ENCODE measurements at places on chromosomes 7 and 10.

DNA sequence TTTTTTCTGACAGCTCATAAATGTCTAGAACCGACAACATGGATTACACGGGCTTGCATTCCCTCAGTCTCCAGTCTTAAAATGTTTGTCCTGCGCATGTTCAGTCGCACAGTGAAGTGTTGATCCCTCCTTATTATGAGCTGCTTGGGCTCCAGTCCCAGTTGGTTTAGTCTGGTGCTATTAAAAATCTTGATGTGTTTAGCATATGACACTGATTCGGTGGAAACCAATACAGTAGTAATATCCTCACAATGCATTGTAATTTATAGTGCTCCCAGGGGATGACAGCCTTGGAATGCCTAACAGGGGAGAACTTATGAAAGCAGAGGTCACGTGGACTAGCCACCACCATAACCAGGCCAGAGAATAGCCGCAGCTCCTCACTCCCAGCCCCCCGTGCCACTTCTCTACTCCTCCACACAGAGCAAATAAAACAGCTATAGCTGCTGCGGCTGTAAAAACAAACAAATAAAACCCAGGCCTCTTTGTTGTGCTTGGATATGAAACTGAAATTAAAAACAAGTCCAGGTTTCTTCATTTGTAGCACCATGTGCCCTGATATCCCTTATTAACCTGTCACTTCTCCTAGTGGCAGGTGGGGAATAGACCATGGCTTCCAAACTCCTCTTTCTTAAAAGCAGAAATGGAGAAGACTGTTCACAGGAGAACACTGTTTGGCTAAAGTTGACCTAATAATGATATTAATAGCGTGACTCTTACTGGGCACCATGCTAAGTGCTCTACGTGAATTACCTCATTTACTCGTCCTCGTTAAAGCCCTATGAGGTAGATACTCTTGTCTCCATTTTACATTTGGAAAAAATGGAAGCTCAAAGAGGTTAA is 7.7 kb downstream of the DPCD start:
- DNase-seq = no peak

DNA sequence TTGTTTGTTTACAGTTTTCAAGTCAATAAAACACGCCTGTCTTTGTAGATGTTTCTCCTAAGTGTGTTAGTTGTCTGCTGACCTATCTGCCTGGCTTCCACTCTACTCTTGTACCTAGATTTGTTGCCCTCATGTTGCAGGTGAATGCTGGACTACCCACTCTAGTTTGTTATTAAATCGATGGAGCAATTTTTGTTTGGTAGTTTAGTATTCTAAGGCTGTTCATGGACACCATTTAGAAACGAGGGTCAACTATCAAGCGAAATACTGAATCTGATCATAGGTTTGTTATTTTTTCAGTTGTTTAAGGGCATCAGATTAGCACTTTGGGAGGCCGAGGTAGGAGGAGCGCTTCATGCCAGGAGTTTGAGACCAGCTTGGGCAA is 29.1 kb upstream of the MKLN1 start:
- no peak for DNase-seq

- DNase-seq = no peak
These were observed 88.3 kb upstream of the ANTXRL start for GRCh38 chr10:46198516-46198915.

DNA sequence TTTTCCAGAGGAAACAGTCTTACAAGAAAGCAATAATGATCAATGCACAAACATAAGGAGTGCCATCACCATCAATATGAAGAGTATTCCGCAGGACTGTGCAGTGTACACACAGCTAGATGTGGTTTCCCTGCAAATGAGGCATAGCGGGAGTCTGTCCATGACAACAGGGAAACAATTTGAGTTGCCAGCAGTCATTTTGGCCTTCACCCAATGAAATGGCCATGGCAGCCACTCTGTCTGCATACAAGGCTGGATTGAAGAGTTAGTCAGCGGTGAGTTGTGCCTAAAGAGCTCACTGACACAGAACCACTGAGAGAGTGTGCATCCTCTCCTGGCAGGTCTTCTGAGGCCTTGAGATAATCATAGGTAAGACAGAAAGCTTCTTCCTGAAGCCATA is 303.3 kb downstream of the IPMK start:
- peak; percentile 10 for DNase-seq

GRCh38 chr7:103867874-103868273 is 121.6 kb downstream of the RELN start:
- no peak for DNase-seq

DNA sequence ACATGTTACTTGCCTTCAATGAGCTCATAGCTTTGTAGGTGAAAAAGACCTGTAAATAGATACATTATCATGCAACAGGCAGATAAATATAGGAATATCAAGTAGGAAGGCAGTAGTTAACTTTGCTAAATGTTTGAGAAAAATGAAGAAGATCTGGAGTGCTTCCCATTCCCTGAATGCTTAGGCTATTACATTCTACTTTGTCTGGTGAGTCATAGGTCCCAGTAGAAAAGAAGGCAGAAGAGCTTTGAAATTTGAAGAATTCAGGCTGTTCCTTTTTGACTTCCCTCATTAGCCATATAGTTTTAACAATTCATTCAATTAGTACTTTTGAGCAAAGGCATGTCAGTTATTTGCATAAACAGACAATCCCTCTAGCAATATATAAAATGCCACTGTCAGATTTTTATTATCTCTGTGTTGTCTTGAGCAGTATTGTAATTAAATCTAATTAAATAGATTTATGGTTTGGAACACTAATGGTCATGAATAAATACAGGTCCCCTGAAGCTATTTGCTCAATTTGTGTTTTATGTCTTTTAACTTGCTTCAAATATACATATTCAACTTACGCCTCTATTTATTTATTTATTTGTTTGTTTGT is 875.0 kb downstream of the REEP3 start:
- peak; percentile 36 for DNase-seq

GRCh38 chr7:149559711-149560110 is 62.1 kb upstream of the ZNF746 start:
- DNase-seq = peak; percentile 58

- DNase-seq = no peak
These were observed 5.6 kb upstream of the RSU1 start for GRCh38 chr10:16822726-16823360.

- no peak for DNase-seq
These were observed 42.3 kb upstream of the UBE3C start for GRCh38 chr7:157096286-157097055.

DNA sequence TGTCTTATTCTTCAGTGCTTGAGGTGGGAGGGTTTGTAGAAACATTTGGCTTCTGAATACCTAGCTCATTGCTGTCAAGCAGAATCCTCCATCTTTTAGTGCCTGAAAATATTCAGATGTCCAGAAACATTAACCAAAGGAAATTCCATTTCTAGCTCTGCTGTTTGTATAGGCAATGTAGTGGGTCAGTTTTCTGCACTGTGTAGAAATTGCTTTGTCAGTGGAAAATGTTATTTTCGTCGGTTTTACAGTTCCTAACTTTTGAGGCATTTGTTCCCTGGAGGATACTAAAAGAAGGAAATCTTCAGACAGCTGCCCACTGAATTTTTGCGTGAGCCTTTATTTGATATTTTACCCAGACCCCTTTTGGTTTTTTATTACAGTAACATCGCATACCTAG is 143.4 kb downstream of the TPST1 start:
- DNase-seq = no peak

DNA sequence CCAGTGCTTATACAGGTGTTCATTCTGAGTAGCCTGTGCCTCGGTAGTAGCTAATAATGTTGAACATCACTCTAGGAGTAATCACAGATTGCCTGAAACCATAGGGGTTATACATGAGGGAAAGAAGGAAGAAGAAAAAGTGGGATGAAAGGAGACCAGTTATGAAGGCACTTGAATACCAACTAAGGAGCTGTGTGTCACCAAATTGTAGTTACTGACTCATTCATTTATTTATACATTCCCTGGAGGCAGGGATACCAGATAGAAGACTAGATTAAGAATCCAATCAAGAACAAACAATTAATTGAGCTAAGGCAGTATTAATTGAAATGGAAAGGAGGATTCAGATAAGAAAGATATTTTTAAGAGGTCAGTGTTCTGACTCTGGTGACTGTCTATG is 129.6 kb upstream of the PRPS1L1 start:
- DNase-seq = no peak

DNA sequence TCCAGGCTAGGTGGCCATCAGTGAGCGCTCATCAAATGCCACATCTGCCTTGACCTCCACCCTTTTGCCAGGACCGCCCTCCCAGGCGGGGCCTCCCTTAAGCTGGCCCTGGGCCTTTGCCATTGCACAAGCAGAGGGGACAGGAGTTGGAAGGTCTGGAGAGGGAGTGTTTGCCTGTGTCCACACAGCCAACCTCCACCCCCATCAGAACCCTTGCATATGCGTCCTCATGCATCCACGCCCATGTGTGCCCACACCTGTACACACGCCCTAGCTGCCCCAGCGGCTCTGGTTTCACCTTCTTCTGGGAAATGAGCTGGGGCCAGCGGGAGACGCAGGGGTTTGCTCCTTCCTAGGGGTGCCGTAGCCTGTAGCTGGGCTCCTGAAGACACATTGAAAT is 64.0 kb downstream of the NEURL1 start:
- DNase-seq = no peak

GRCh38 chr10:56895306-56895705 is 534.2 kb upstream of the ZWINT start:
- DNase-seq = no peak

DNA sequence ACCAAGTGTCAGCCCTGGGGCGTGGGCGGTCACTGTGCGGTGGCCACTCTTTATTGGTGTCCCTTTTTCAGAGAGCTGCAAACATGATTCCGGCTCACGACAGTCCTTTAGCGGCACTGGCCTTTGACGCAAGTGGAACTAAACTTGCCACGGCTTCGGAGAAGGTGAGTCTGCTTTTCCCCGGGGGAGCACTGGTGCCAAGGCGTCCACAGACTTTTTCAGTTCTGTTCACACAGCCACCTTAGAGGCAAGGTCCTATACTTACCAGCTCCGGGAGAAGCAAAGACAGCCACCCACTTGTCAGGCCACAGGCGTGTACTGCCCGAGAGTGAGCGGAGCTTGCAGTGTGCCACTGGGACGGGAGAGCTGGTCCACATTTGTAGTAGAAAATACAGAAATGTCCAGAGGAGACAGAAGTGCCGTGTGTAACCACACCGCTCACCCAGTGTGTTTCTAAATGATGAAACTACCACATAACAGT is 27.9 kb downstream of the WIPI2 start:
- DNase-seq = no peak

GRCh38 chr7:6164491-6164890 is 107.9 kb downstream of the CYTH3 start:
- DNase-seq = no peak

DNA sequence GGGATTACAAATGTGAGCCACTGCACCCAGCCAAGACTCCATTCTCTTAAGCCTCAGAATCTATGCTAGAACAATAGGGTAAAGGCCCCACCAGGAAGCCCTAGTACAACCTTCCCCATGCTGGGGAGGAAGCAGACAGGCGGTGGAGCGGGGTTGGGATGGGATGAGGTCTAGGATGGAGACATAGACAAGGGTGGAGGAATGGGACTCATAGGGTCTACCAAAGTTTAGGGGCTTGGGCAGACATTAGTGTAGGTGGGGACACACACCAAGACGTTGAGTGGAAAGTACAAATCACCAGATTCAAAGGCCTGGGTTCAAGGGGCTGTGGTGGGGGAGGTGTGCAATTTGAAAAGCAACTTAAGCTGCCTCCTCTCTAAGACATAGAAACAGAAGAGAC is 19.3 kb downstream of the PRSS2 start:
- no peak for DNase-seq

- no peak for DNase-seq
These were observed 59.0 kb downstream of the PALD1 start for GRCh38 chr10:70537398-70538194.

DNA sequence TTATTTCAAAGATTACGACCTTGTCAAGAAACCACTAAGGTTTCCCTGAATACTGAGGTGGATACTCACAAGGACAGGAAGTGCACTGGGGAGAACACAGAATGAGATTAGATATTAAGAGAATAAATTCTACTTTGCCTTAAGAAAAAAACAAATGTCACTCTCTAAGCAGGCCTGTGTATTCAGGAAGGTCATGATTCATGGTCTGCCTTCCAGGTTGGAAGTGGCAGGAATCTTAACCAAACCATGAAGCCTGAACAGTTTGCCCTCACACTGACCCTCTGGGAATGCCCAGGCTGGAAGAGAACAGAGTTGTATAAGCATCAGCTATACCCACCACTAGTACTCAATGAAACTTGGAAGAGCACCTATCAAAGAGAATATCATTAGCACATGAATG is 227.6 kb downstream of the DGKI start:
- no peak for DNase-seq

DNA sequence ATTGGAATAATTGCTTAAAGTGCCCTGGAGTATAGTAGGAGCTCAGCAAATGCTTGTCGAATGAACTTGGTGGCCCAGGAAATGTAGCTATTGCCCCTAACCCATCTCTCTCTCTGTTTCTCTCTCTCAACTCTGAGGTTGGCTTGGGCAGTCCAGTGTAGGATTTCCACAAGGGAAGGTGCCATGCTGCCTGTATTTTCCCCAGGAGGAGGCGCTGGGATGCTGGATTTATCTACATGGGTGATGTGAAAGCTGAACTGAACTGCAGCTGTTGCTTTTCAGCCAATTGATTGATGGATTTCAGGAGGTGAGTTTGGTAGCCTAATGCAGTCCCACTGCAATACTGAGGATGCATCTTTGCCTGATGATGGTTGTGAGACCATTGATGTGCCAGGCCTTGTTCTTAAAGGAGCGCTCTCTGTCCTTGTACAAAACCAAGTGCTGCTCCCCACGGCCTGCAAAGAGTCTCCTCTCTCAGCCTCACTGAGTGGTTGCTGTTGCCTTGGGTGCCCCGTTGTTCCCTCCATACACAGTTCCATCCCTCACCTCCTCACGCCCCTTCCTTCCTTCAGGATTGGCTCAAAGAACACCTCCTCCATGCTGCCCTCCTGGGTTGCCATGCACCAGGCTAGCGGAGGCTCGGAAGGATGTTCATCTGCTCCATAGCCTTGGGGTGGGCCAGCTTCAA is 200.6 kb downstream of the GLRX3 start:
- no peak for DNase-seq

DNA sequence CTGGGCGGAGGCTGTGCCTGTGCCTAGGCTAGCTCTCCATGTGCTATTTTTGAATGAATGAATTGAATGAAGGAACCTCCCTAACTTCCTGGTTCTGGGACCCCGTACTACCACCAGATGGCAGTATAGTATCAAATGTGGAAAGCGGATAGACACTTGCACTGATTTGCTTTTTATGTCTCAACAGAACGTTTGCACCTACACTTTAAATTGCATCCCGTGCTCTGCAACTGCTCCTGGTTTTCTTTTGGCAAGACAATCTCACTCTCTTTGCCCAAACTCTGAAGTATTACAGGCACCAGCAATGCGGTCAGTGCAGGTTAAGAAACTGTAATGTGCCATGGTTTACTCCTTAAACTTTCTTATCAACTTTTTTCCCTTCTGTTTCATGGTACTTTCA is 6.5 kb downstream of the FZD8 start:
- DNase-seq = no peak

DNA sequence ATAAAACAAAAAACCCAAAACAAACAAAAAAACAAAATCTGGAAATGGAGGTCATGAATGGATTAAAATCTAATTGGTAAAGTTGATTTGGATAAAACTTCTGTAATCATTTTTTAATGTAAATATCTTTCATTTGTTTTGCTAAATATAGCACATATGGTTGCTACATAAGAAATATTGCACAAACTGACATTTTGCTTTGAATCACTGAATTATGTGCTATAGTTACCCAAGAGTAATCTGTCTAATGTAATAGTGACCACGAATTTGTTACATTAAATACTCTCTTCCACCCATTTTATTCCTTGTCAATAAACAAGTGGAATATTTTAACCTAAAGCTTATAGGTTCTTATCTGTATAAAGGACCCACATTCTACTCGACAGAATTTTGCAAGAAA is 6.2 kb downstream of the CFAP58 start:
- no peak for DNase-seq

GRCh38 chr10:4813496-4813895 is 12.5 kb upstream of the AKR1E2 start:
- DNase-seq = no peak

All from AG04449 (cell line).